ENCODE measurements at places on chromosomes 5 and 9.

DNA sequence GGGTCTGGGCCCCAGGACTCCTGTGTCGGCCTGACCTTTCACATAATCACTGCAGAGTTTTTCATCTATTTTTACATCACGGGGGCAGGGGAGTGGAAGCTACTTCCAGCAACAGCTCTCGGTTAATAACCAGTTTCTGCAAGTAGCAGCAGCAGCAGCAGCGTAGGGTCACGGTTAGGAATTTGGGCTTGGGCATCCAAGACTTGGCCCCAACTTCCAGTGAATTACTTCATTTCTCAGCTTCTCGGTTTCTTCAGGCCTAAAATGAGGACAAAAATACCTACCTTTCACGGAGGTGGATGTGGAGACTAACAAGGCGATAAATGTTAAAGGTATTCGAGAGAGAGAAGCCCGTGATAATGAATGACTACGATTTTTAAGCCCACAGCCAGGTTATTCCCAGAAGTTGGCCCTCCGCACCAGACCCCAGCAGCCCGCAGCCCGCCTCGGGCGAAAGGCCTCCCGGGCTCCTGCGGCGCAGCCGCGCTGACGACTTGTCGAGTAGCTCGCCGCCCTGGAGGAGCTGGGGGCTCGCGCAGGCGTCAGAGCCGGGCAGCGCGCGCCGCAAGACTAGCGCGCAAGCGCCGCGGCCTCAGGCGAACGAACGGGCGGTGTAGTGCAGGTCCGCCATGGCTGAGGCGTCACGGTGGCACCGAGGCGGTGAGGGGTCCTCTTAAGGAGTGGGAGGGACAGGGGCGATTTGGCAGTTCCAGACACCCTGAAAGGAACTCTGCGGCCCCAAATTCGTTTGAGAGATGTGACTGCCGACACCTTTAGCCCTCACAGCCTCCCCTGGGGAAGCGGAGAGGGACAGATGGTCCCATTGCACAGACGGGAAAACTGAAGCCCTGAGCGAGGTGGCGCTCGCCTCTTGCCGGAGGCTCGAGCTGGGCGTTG is at the start of gene PKD2L2:
TSS of gene PKD2L2 (plus strand) at position 595 of the 897 bp plus-strand sequence. CDS start at position 630, 35 bp downstream.
- peak; percentile 73 for DNase-seq

GRCh38 chr5:76193635-76194034 is 110.5 kb downstream of the SV2C start:
- DNase-seq, result no peak

- DNase-seq, result no peak
Observed at GRCh38 chr9:80952363-80952922, 736.9 kb downstream of the TLE1 start.

GRCh38 chr5:147377682-147378081 is 132.2 kb downstream of the DPYSL3 start:
- DNase-seq, result no peak

DNA sequence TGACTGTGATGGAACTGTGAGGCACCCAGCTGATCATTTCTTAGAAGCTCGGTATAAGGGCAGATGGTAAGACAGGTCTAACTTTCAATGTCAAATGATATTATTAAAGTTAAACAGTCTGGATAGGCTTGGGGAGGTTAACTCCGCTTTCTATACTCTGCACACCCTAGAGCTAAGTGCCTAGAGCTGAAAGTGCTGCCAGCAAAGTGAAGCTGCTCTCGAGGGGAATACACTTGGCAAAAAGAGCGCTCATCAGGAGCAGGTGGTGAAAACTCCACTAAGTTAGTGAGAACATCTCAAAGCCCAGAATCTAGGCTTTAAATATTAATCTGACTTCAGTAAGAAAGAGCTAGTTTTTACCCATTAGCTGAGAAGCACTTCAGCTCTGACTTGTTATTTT is 349.6 kb upstream of the SLC30A5 start:
- no peak for DNase-seq

- no peak for DNase-seq
Observed at GRCh38 chr9:98568909-98569469, 139.7 kb downstream of the GABBR2 start.

DNA sequence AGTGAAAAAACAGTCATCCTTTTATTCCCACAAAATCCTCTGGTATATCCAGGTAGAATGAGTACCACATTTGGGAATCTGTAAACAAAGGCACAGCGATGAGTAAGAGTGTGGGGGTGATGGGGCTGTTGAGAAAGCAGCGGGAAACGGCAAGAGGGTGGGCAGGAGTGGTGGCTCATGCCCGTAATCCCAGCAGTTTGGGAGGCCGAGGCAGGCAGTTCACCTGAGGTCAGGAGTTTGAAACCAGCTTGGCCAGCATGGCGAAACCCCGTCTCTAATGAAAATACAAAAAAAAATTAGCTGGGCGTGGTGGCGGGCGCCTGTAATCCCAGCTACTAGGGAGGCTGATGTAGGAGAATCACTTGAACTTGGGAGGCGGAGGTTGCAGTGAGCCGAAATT is 43.1 kb downstream of the KLF4 start:
- no peak for DNase-seq

GRCh38 chr5:9920697-9921096 is 290.5 kb upstream of the TAS2R1 start:
- no peak for DNase-seq

DNA sequence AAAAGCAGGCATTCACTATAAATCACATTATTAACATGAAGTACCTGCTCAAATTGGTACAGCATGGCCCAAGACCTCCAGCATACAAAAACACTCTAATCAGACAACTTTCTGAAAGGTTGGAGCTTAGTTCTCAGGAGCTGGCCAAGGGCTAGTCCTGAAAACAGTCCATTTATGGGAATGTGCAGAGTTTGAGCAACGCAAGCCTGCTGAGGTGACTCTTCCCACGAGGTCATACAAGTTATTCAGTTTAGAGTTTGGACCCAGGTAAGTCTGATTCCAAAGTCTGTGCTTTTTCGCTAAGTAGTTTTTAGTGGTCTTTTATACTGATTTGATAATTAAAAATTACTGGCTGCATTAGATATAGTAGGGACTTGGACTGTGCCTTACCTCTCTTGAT is 52.6 kb downstream of the AP3S1 start:
- DNase-seq, result no peak

- no peak for DNase-seq
Observed at GRCh38 chr9:113178087-113178486, 27.3 kb downstream of the SLC31A2 start.

Measured in COR-L47 (cell line).